ENCODE measurements at places on chromosomes 11 and 22. TPM values are rescaled to one million over a fixed set of nuclear protein-coding genes. Genes with fewer than 3 reads are reported as not detected.
A peak's percentile ranks its signal among the peaks of the same experiment; 100 is the strongest.

DNA sequence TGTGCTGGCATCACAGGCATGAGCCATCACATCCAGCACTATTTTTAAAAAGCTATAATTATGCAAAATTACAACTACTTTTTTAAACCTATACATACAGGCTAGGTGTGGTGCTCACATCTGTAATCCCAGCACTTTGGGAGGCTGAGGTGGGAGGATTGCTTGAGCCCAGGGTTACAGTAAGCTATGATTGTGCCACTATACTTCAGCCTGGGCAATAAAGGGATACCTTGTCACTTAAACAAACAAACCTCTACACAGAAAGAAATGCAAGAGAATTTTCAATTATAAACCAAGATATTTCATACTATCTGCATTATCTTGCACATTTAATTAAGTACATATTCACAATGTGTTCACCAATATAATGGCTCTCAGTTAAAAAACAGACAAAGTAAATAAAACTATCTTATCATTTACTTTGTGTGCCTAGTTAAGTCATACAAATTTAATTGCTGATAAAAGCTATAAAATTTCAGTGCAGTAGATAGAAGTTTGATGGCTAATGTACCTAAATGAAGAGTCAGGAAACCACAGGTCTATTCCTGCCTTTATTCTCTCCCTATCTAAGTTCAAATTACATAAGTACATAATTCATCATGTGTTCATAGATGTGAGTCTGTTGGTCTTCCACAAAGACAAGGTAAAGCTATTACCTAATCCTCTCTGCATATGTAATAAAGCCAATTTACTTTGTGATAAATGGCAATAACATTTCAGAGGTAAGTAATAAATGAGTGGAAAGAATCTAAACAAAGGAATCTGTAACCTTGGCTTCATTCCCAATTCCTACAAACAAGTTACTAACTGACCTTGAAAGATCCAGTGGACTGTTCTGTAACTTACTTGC, 9.0 kb upstream of the RDX start:
- H3K36me3 ChIP-seq, result no peaks in the 10 kb centered on the region
- no peak for DNase-seq
- peak overlapping the region; percentile 58 for H3K27ac ChIP-seq
- H3K4me1 ChIP-seq, result peaks cover 7% of the 10 kb centered on the region

DNA sequence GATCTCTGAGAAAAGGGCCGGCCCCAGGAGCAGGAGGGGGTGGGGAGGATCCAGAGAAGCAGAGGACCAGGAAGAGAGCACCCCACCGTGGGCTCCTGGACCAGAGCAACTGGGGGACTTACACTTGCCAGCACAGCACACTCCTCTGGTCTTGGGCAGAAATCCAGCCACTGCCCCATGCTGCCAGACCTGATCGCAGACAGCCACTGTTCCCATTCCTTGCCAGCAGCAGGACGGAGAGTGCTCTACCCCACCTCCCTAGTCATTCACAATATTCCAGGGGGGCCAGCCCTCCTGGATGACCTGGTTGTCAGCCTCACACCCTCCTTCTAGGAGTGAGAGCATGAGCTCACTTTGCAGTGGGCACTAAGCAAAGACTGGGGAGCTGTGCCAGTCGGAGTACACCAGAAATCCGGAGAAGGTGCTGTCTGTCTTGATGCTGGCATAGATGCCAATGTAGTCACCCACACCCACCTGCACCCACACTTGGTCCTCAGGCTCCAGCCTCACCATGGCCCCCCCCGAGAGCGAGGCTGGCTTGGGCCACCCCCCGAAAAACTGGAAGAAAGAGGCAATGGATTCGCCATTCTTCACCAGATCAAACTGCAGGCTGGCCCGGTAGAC, 1.6 kb downstream of the C1QTNF5 start:
- H3K4me1 ChIP-seq, result peaks cover 4% of the 10 kb centered on the region
- no peak for DNase-seq
- no peak overlapping the region for H3K27ac ChIP-seq
- H3K36me3 ChIP-seq, result no peaks in the 10 kb centered on the region
- no peaks in the 10 kb centered on the region for H3K27me3 ChIP-seq

GRCh38 chr22:25757686-25758085, 15.7 kb downstream of the MYO18B start:
- no peaks in the 10 kb centered on the region for H3K36me3 ChIP-seq
- no peak overlapping the region for H3K27ac ChIP-seq
- no peak for DNase-seq
- no peaks in the 10 kb centered on the region for H3K27me3 ChIP-seq
- no peaks in the 10 kb centered on the region for H3K4me1 ChIP-seq

DNA sequence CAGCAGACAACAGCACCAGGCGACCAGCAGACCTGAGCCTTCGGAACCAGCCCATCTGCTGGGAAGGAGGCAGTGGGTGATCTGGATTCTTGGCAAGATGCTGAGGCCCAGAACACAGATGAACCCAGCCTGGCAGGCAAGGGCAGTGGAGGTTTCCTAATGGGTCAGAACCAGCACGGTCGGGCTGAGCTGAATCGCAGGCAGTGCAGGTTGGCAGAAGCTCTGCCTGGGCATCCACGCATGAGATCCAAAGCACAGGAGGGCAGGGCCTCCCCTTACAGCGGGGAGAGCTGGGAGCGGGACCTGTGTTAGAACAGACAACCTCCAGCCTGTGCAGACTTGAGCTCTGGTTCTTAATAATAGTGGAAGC, 47.5 kb downstream of the DSCAML1 start:
- H3K27ac ChIP-seq, result no peak overlapping the region
- H3K4me1 ChIP-seq, result no peaks in the 10 kb centered on the region
- no peak overlapping the region for H3K4me3 ChIP-seq
- H3K27me3 ChIP-seq, result no peaks in the 10 kb centered on the region

GRCh38 chr11:131418189-131418588, 47.8 kb downstream of the NTM start:
- H3K27ac ChIP-seq, result no peak overlapping the region
- no peak overlapping the region for H3K4me3 ChIP-seq
- no peaks in the 10 kb centered on the region for H3K36me3 ChIP-seq
- no peaks in the 10 kb centered on the region for H3K4me1 ChIP-seq
- H3K27me3 ChIP-seq, result no peaks in the 10 kb centered on the region
- no peak for DNase-seq

GRCh38 chr11:58900479-58901420, 38.5 kb upstream of the GLYATL1 start:
- H3K27ac ChIP-seq, result no peak overlapping the region
- DNase-seq, result peak; percentile 94
- no peak overlapping the region for H3K4me3 ChIP-seq
- no peaks in the 10 kb centered on the region for H3K27me3 ChIP-seq

GRCh38 chr22:29193021-29193420, 12.7 kb upstream of the EMID1 start:
- H3K27ac ChIP-seq, result no peak overlapping the region
- no peaks in the 10 kb centered on the region for H3K27me3 ChIP-seq
- no peaks in the 10 kb centered on the region for H3K36me3 ChIP-seq

DNA sequence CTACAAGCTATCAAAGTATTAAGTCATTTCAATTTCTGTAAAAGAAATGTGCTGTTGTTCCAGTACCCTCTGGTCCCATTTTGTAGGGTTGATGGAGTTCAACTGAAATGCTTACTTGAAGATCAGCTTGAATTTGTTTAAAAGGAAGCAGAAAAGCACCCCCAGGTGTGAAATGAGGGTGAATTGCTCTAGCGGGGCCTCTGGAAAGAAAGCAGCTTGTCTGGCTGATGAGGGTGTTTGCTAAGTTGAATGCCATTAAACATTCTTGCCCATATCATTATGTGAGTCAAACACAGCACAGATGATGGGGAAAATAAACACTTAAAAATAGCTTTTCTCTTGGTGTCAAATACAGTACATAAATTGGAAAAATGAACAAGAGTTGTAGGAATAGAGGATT, 280.3 kb downstream of the RAB38 start:
- no peaks in the 10 kb centered on the region for H3K36me3 ChIP-seq
- H3K4me3 ChIP-seq, result no peak overlapping the region
- no peaks in the 10 kb centered on the region for H3K4me1 ChIP-seq
- DNase-seq, result no peak

DNA sequence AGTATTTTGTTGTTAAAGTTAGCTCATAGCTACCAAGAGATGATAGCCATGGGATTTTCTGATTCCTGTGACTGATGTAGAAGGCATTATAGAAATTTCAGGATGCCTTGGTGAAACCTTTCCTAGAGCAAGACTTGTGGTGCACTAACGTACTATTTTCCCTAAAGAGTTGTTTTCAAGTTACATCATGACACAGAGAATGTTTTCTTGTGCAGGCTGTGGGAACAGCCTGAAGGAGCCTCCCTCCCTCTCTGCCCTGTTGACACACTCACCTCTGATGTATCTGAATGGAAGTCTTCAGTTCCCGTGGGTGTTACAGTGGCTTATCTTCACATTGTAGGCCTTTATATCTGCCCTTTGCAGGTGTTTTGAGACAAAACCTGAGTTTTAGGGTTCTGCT, 121.6 kb downstream of the LDLRAD3 start:
- DNase-seq, result no peak
- no peak overlapping the region for H3K4me3 ChIP-seq
- no peak overlapping the region for H3K27ac ChIP-seq
- no peaks in the 10 kb centered on the region for H3K27me3 ChIP-seq
- no peaks in the 10 kb centered on the region for H3K4me1 ChIP-seq
- no peaks in the 10 kb centered on the region for H3K36me3 ChIP-seq

DNA sequence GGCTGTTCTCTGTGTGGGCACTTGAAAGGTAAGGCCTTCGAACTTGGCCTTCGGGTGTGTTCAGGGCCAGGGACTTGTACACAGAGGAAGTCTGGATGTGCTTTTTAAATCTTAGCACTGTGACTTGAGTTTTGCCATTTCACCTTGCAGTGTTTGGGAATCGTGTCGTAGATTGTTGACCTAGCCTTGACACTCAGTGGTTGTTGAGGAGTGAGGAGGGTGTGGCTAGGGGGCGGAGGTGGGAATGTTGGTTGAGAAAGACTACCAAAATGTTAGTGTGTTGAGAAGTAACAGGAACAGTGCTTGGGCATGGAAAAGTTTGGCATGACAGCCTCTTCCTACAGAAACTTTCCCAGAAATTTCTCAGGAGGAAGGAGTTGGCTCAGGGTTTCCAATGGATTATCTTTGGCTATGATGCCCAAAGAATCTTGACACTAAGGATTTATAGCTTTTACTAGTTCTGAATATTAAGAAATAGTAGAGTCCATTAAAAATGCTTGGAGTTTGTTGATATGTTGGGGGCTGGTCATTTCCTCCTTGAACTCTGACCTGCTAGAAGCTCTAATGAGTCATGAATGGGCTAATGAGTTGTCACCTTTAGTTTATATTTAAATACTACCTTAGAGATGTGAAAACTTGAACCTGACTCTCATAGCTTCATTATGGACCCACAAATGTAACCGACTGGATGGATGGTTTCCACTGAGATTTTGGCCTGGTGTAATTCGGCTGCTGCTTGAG, 40.6 kb downstream of the BARX2 start:
- H3K36me3 ChIP-seq, result no peaks in the 10 kb centered on the region
- no peak for DNase-seq
- no peaks in the 10 kb centered on the region for H3K4me1 ChIP-seq
- no peaks in the 10 kb centered on the region for H3K27me3 ChIP-seq
- H3K4me3 ChIP-seq, result no peak overlapping the region

- H3K4me3 ChIP-seq, result no peak overlapping the region
- H3K4me1 ChIP-seq, result no peaks in the 10 kb centered on the region
- no peak for DNase-seq
Observed at GRCh38 chr22:43370036-43370435, 26.9 kb upstream of the SCUBE1 start.

- no peak overlapping the region for H3K4me3 ChIP-seq
- no peaks in the 10 kb centered on the region for H3K36me3 ChIP-seq
- no peak overlapping the region for H3K27ac ChIP-seq
- no peak for DNase-seq
Observed at GRCh38 chr11:78768971-78769370, 194.3 kb upstream of the NARS2 start.

- peak; percentile 69 for DNase-seq
- H3K4me1 ChIP-seq, result no peaks in the 10 kb centered on the region
- H3K4me3 ChIP-seq, result no peak overlapping the region
- H3K27me3 ChIP-seq, result no peaks in the 10 kb centered on the region
- no peaks in the 10 kb centered on the region for H3K36me3 ChIP-seq
Observed at GRCh38 chr22:32723643-32724042, 77.9 kb upstream of the TIMP3 start.

- no peaks in the 10 kb centered on the region for H3K4me1 ChIP-seq
- no peaks in the 10 kb centered on the region for H3K36me3 ChIP-seq
- no peak for DNase-seq
- no peak overlapping the region for H3K4me3 ChIP-seq
Observed at GRCh38 chr11:116110356-116110755, 606.1 kb upstream of the CADM1 start.

- H3K4me3 ChIP-seq, result no peak overlapping the region
- no peak for DNase-seq
- no peak overlapping the region for H3K27ac ChIP-seq
- H3K27me3 ChIP-seq, result no peaks in the 10 kb centered on the region
- no peaks in the 10 kb centered on the region for H3K36me3 ChIP-seq
Observed at GRCh38 chr11:69263736-69264052, 30.3 kb upstream of the MYEOV start.

DNA sequence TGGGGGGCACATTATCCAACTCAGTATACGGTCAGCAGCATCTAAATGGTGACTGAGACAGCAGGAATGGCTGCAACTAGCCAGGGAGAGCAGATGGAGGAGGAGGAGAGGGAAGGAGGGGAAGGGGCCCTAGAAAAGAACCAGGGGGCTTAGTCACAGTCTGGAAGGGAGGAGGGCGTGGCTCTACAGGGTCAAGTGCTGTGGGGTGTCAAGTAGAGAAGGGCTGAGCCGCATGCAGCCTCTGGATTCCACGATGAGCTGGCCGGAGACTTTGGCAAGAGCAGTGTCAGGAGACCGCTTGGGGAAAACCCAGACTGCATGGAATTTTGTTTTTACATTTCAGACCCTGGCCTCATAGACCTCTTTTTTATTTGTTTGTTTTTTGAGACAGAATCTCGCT, 25.8 kb upstream of the PPFIA1 start:
- H3K4me3 ChIP-seq, result no peak overlapping the region
- no peak for DNase-seq
- no peaks in the 10 kb centered on the region for H3K36me3 ChIP-seq
- H3K27ac ChIP-seq, result no peak overlapping the region
- no peaks in the 10 kb centered on the region for H3K4me1 ChIP-seq

DNA sequence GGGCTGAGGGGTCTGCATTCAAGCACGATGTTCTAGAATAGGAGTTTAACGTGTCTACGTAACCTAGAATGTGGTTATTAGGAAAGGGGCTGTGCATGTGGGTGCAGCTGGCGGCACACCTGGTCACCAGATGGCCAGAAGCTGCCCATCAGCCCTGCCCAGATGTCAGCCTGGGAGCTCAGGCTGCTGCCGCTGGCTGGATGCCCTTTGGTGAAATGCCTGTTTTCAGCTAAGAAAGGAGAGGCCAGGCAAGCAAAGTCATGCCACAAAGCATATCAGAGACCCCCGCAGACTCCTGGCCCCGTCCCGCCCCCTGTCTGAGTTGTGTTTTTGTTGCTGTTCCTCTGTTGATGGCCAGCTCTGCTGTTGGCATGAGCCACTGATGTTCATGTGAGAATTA, 11.3 kb upstream of the ADORA2A start:
- H3K36me3 ChIP-seq, result no peaks in the 10 kb centered on the region
- no peaks in the 10 kb centered on the region for H3K4me1 ChIP-seq
- H3K27ac ChIP-seq, result no peak overlapping the region
- no peaks in the 10 kb centered on the region for H3K27me3 ChIP-seq
- no peak overlapping the region for H3K4me3 ChIP-seq

Gene VPREB1
- total RNA-seq, result not detected

Gene HDHD5
- total RNA-seq, result 16.9 TPM

Gene EPS8L2
- 73.9 TPM for total RNA-seq

Gene C1QTNF6
- total RNA-seq, result 3.3 TPM

Gene OR52W1
- not detected for total RNA-seq

Gene DDB1
- 69.9 TPM for total RNA-seq

Gene ZP1
- total RNA-seq, result not detected
